ENCODE measurements at places on chromosomes 7 and 10.

GRCh38 chr7:122628651-122629411 lies 70.1 kb downstream of the RNF133 start:
- DNase-seq, result no peak

DNA sequence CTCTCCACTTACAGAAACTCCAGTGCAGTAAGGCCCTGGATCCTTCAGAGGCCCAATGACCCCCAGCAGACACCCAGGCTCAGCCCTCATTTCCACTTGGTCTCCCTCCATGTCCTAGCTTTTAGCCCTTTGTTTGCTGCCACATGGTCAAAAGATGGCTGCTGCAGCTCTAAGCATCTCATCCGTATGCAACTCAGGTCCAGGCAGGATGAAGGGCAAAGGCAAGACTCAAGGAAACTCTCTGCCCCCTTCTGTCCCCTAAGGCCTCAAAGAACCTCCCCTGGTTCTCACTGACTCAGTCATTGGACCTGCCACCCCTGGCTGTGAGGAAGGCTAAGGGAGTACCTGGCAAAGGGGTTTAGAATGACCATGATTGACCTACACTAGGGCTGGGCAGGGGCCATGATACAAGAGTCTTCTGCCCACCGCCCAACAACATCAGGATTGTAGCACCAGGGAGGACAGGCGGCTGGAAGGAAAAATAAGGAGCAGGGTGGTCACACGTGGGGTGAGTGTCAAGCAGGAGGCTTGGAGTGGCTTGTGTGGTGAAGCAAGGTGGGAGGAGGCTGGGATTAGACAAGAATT lies 303.8 kb upstream of the ZMIZ1 start:
- no peak for DNase-seq

GRCh38 chr7:26186364-26187311 lies 13.9 kb downstream of the HNRNPA2B1 start:
- DNase-seq, result no peak

- DNase-seq, result no peak
Observed at GRCh38 chr10:5147255-5147980, 37.5 kb downstream of the AKR1C8 start.

- no peak for DNase-seq
Observed at GRCh38 chr10:43225004-43225786, 41.7 kb downstream of the RASGEF1A start.

GRCh38 chr7:139595806-139596205 lies 72.3 kb downstream of the CLEC2L start:
- DNase-seq, result no peak

DNA sequence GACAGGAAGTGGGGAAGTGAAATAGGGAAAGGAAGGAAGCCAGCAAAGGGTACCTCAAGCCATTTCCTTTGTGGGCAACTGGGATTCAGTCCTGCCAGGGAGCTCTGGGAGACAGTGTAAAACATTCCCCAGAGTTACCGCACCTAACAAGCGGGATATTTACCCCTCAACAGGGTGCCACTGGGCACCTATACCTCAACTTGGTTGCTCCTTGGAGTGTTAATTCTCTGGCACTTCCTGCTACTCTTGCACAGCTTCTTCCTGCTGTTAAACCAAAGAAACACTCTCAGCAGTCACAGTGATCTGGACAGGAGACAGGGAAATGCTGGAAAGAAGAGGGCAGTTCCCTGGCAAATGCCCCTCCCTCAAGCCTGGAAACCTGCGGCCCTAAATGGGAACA lies 151.3 kb downstream of the REEP3 start:
- no peak for DNase-seq

DNA sequence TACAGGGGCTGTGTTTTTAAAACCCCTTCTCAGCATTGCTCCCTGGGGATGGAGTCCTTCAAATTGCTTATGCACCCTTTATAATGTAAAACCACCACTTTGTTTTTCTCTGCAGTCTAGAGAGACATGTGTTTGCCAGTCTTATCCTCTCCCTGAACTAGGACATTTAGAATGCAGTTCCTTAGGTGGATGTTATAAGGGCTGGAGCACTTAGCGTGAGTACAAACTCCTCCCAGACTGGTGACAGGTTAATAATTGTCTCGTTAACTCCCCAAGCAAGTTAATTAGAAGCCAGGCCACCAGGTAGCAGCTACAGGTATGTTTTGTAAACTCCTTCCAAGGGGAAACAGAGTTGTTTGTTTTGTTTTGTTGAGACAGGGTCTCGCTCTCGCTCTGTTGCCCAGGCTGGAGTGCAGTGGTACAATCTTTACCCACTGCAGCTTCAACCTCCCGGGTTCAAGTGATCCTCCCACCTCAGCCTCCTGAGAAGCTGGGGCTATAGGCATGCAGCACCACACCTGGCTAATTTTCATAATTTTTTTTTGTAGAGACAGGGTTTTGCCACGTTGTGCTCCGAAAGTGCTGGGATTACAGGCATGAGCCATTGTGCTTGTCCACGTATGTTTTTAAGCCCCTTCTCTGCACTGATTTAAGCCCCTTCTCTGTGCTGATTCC lies 100.2 kb downstream of the FAM107B start:
- DNase-seq, result no peak

- no peak for DNase-seq
Observed at GRCh38 chr7:81482600-81483186, 287.2 kb downstream of the HGF start.

- no peak for DNase-seq
Observed at GRCh38 chr10:83725567-83725966, 413.7 kb upstream of the GHITM start.

GRCh38 chr10:209357-209756 lies 74.1 kb downstream of the ZMYND11 start:
- no peak for DNase-seq

GRCh38 chr10:99303899-99304861 lies 25.0 kb upstream of the CNNM1 start:
- DNase-seq, result no peak

DNA sequence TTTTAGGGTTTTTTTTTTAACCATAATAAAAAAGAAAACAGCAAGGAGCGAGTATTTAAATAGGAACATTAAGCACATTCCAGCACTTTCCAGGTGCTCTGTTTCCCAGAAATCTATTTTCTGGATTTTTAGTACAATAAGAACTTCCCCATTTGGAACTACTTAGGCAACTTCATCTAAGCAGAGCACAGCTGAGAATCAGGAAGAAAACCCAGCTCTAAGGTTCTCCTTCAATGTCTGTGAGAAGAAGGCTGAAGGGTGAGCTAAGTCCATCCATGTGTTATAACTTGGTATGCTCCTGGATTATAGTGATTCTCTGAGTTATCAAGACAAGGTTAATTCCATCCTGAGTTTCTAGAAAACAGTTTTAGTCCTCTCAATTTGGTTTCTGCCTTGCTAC lies 181.9 kb downstream of the CYP26A1 start:
- no peak for DNase-seq

- no peak for DNase-seq
Observed at GRCh38 chr7:3300221-3300650, 816 bp upstream of the SDK1 start.

- no peak for DNase-seq
Observed at GRCh38 chr10:49549640-49550346, 10.9 kb upstream of the ERCC6 start.

DNA sequence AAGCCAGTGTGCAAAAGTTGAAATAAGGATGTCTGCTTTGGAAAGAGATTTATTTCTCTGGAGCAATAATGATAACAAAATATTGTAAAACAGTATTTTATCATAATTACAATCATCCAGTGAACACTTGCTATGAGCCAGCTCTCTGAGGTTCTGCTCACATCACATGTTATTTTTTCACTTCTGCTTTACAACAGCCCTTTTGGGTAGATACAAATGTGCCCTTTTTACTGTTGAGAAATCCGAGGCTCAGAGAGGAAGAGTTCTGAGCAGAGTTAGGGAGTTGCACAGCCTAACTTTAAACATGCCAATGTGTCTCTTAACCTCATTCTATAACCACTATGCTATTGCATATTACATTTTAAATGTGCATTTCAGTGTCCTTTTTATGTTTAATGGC lies 232.6 kb upstream of the CDC14C start:
- no peak for DNase-seq

GRCh38 chr10:92756201-92757065 lies 66.7 kb downstream of the HHEX start:
- peak; percentile 11 for DNase-seq

- DNase-seq, result no peak
Observed at GRCh38 chr10:32234471-32234870, 112.5 kb downstream of the EPC1 start.

GRCh38 chr10:75070476-75070875 lies 41.0 kb upstream of the SAMD8 start:
- peak; percentile 42 for DNase-seq

- DNase-seq, result no peak
Observed at GRCh38 chr10:18737841-18738240, 78.6 kb downstream of the ARL5B start.

DNA sequence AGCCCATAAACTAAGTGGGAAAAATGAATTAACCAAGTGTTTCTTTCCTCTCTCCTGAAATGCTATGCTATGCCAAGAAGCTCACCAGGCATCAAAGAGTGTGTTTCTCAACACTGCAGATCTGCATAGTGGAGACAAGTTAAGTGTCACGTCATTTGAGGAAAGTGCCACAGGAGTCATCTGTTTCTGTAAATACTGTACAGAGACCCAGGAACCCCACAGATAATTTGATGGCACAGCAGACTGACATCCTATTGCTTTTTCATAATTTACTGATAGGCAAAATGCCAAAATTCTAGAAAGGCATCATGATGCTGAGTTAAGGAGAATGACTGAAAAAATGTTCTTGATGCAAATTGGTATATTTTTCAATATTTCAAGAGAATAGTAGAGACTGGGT lies 124.3 kb downstream of the NRCAM start:
- DNase-seq, result no peak

DNA sequence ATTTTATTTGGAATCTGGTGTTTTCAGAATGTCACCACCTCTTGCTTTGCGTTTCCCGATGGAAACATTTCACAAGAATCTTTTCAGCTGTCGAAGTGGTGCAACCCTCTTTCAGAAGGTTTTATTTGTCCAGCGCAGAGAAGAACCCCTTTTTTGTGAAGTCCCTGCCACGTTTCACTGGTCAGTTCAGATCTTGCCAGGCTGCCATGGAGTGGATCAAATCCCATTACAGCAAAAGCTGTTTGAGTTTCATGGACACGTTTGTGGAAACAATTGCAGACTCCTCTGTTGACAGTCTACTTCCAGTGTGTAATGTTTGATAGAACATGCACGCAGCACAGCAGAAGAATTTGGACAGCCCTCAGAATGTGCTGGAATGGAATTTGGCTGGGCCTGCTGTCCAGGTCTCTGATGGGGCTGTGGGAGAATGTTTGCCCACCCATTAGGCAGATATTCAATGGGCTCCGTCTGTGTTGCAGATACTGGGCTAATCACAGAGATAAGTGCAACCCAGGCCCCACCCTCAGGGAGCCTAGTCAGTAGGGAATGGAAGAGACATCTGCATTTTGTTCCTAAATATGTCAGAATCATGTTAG lies 143.2 kb downstream of the GRK5 start:
- DNase-seq, result peak; percentile 42

DNA sequence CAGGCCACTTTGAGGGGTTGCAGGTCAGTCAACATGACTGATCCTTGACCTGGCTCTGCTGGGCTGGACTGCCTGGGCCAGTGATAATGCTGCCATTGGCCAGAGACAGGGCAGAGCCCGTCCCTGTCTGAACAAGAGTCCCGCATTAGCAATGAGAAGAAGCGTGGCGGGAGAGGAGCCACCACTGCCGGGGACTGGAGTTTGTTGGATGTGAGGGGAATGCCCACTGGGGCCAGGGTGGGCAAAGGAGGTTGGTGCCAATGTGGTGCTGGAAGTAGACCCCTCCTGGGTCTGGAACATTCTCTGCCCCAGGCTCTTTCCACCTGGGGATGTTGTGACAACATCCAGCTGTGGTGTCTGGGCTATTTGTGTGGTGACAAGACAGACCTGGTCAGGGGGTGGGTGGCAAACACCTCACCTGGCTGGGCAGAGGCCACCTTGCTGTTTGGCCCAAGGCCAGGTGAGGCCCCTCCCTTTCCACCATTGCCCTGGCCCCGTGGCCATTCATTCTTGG lies 7.6 kb downstream of the SAP25 start:
- no peak for DNase-seq

GRCh38 chr7:234708-235553 lies 42.6 kb downstream of the FAM20C start:
- DNase-seq, result peak; percentile 47

GRCh38 chr10:48454302-48455054 lies 148.0 kb downstream of the MAPK8 start:
- DNase-seq, result peak; percentile 2

DNA sequence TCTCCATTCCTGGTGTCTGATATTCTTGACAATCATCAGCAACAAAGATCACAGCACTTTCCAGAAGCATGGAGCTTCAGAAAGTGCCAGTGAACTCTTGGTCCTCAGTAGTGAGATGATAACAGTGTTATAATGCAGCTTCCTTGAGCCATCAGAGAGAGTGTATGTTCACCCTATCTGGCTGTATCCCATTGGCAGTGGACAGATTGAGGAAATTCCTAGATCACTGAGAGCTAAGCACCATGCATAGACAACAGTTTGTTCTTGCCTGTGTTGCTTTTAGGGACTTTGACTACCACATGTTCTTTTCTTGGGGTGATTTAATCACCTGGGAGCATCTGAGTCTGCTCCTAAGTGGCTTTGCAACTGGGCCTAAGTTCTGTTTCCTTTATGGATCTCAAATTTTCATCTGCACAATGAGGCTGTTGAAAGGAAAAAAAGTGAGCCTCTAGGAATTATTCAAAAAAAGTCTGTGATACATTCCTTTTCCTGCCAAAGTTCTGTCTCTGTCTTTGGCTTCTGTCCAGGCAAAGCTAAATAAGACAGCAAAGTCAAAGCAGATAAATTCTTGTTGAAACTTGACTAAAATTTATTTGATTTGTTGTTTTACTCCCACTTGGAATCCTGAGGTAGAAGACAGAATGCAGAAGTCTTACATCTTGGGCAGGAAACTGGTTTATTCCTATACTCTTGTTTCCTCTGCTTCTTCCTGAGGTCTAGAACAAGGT lies 14.5 kb upstream of the ZNF282 start:
- no peak for DNase-seq

DNA sequence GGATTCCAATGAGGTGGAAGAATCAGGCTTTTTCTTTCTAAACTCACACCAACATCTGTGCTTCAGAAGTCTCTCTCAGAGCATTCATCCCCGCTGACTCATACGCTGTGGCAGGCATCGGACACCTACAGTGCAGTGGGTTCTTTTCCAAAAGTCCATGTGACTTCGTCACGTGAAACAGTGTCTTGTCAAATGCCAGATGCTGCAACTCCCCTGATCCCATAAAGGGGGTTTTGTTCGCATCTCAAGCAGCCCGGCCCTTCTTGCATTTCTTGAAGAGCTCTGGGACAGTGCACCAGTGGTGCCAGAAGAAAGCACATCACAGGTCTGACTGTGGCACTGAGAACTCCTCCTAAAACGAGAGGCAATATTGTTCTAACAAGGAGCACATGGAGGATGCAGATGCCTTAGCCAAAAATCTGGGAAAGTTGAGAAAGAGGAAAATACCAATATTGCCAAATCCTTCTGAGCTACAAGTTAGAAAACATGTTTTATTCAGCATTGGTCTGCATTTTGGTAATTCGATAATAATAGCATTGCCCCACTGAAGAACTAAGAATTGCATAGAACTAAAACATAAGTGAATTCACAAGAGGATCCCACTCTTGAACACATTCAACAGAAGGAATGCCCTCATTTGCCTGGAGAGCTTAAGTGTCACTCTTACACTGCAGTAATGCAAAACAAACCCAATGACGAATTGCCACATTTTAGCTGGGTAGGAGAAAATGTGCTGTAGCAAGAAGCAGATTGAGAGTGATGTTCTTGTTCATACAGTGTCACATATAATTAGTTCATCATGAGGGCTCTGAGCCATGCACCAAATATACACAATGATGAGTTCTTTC lies 204.4 kb downstream of the CXCL12 start:
- no peak for DNase-seq

Measured in heart right ventricle (tissue), 16 donors.